AG10803 (cell line): ENCODE measurements at places on chromosomes 3 and 15.

GRCh38 chr3:182139627-182140357, 428.1 kb downstream of the SOX2 start:
- DNase-seq = no peak

DNA sequence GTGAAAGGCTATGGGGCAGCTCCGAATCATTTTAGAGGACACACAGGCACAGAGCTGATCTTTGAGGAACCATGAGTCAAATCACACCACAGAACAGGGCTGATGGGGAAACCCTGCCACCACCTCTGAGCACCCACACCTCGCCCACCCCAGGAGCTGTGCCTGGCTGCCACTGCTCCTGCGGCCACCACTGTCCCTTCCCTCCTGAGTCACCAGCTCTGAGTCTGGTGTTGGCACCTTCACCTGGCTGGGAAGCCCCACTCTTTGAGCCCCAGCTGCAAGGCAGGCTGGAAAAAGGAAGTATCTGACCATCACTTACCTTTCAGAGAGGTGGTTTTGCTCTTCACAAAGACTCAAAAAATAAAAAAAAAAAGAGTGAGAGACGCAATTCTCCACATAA, 63.6 kb upstream of the MEF2A start:
- no peak for DNase-seq

GRCh38 chr15:72146221-72146620, 28.0 kb downstream of the SENP8 start:
- no peak for DNase-seq

DNA sequence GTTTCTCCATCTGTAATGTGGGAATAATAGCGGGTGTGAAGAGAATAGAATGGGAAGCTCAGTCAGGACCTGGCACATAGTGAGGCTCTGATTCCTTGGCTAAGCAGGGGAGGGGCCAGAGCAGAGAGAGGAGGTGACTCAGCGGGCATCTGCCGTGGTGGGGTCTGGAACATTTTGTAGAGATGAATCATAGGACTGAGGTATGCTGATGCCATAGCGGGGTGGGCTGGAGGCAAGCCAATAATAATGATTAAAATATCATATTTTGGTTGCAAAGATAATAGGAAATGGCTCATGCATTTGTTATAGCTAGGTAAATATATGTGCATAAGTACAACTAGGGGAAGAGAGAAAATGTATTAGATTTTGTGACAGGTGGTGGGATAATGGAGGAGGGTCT, 11.2 kb downstream of the TGM4 start:
- DNase-seq = peak; percentile 88

GRCh38 chr3:141669434-141669833, 68.7 kb upstream of the RNF7 start:
- DNase-seq = no peak

DNA sequence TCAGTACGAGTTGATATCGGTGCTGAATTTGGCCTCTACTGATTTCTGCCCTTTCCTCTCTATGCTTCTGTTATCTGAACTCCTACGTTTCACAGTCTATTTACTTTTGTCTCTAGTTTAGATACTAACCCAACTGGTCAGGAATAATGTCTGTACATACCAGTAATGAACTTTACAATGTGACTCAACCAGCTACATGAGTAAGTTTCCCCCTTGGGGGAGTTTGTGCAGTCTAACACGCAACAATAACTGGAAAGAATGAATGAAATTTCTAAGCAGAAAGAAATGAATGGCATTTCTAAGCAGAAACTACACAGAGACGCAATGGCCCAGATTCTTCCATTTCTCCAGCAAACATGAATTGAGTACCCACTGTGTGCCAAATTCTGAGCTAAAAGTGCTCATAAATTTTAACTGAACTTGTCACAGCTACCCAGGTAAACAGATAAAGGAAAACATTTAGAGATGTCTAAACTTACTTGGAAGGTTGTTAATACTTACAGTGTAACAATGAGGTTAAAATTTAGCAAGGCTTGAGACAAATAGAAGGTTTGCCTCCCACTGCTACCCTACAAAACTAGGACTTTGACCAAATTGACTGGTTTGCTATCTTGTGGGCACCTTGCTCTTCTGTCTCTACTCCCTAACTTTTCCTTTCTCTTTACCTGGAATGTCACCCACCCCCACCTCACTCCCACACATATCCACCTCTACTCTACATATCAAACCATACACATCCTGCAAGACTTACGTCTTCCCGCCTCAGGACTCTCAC, 11.6 kb downstream of the UPK1B start:
- DNase-seq = peak; percentile 81

DNA sequence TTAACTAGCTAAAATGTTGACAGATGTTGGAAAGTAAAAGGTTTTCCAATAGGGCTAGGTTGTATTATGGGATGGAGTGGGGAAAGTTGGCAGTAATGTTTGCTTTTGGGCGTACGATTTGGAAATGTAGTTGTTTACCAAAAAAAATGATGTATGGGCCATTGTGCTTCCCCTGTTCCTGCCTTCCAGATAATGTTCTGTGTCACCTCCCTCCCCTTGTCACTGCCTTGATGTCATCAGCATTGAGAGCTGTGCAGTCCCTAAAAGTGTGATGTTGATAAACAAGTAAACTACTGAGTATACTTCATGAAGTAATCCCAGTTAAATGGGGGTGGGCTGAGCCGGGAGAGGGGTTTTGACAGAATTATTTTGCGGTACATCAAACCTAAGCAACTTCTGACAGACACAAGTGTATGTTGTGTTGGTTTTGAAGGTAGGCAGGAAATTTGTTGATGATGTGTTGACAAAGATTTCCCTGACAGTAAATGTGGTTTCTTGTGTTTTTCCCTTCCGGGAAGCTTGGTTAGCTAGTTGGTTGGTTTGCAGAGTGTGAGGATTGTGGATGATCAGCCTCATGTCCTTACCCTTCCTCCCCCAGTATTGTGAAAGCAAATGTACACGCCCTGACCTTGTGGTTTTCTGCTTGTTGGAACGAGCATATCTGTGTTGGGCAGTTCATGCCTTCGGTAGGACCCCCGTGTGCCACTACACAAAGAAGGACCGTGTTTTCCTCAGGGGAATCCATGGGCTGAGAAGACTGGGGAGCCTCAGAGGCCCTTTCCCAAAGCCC, 87.3 kb downstream of the PGPEP1L start:
- no peak for DNase-seq

- DNase-seq = no peak
Measured at GRCh38 chr15:73323956-73324355, 44.8 kb downstream of the HCN4 start.
